ENCODE measurements at places on chromosomes 4 and X.

DNA sequence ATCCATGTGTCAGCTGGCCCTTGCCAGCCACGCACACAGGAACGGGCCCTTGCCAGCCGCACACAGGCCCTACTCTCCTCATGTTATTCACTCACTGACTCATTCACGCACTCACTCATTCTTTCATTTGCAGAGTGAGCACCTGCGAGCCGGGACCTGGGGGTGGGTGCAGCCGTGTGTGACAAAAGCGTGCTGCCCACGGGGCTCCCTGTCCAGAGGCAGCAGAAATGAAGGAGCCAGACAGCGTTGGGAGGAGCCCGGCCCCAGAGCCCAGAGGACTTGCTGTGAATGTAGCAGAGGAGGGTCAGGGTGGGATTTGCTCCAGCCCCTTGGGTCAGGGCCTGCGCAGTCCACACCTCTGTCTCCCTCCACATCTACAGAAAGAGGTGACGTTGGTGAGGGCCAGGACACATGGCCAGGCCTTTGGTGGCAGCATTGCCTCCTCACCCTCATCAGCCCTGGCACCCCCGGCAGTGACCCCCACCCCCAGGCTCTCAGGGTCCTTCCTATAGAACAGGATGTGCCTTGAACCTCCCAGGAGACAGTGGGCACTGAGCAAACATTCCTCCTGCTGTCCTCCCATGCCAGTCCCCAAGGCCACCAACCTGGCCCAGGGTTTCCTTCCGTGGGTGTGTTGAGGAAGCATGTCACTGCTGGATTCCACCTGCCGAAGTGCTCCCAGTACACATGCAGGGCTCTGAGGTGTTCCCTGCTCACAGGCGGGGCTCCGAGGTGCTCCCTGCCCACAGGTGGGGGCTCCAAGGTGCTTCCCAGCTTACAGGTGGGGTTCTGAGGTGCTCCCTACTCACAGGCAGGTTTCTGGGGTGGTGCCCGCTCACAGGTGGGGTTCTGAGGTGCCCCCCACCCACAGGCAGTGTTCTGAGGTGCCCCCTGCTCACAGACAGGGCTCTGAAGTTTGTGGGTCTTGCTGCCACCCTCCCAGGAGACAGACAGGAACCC, 105.7 kb downstream of the HMX1 start:
- DNase-seq, result no peak

GRCh38 chr4:100894339-100894870, 376.6 kb upstream of the EMCN start:
- no peak for DNase-seq

DNA sequence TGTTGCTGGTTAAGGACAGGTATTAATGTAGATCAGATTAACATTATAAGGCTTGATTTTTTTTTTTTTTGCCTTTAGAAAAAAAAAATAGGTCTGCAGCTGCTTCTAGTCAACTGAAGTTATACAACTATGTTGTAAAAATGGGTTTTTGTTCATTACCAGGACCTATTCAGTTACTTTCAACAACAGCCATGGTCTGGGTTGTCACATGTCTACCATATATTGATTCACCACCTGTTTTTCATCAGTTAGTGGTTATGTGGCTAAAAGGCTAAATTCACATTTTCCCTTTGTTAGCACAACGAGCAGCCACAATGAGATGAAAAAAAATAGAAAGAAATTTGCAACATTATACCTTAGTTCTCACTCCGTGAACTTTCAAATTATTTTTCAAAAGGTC, 45.5 kb downstream of the GLRB start:
- DNase-seq, result no peak

DNA sequence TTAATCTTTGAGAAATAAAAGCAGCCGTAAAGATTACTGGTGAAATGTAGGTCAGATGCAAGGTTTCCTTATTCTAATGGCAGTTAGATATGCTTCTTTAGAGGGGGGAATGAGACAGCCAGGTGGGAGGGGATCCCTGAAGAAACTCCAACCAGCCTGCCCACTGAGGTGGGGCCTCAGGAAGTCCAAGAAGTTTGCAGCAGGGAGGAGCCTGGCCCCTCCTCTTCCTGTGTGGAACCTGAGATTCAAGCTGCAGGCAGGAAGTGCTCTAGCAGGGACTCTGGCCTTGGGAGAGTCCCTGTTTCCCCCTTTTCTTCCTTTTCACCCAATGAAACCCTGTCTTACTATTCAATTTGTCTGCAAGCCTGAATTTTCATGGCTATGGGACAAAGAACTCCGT, 101.4 kb upstream of the SLITRK2 start:
- no peak for DNase-seq

DNA sequence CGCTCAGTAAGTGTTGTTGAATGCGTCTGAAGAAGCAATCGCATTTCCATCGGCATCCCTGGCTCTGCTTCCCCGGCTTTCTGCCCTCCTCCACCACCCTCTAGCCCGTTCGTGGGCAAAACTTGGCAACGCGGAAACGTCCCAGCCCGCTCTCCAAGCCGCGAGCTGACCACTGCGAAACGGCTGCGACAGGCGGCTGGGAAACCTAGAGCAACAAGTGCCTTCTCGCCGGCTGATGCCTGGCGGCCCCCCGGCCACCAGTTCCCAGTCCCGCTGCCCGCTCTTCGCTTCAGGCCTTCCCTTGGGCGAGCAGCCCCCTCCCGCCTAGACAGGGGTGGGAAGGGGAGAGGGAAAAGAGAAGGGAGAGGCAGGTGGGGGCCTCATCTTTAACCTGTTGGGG, 837 bp downstream of the CITED1 start:
- no peak for DNase-seq

DNA sequence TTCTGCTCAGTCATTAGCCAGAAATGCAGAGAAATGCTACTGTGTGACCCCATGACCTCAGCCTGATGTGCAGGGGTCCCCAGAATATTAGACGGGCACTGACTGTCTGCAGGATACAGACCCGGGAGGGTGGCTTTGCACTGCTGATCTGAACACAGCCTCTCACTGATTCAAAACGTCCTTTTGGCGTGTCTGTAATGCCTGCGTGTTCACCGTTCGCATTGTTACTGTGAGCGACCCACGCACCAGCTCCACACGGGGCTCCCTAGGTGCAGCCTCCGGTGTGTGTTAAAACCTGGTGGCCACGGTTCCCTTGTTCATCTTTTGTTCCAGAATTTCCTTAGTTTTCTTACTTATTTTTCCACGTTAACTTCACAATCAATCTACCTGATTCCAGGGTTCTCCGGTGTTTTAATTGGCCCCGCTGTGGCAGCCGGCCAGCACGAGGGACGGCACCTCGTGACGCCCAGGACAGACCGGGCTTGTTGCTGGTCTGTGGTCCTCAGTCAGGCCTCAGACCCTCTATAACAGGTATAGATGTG, 32.0 kb upstream of the SPON2 start:
- DNase-seq, result no peak

- peak; percentile 70 for DNase-seq
These were observed at the start of gene PITX2 for GRCh38 chr4:110622841-110623717. Gene PITX2 (minus strand): TSS chr4:110623077. CDS start chr4:110622460, 617 bp downstream.

GRCh38 chr4:157888281-157888680, 284.5 kb downstream of the GASK1B start:
- DNase-seq, result no peak

GRCh38 chr4:170269950-170270349, 180.2 kb upstream of the AADAT start:
- no peak for DNase-seq

GRCh38 chr4:189436207-189436606, 504.5 kb upstream of the FRG1 start:
- DNase-seq, result no peak

DNA sequence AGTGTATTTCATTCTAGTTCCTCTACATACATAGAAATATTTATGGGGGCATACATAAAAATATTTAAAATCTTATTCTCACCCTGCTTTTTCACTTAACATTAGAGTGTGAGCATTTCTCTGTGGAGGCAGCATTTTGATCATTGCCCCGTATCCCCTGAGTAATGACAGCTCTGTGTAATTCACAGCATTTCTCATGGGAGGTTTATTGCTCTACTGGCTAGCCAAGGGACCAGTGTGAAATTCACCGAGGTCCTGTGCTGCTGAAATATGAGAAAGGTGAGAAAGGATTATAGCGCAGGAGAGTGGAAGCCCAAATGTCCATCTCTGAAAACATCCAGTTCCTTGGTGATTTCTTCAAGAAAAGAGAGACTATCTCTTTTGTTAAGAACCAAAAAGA, 22.9 kb downstream of the PDGFC start:
- DNase-seq, result no peak

- no peak for DNase-seq
These were observed 31.1 kb upstream of the WDR17 start for GRCh38 chr4:176034499-176034898.

GRCh38 chrX:118773782-118774181, 46.4 kb downstream of the IL13RA1 start:
- no peak for DNase-seq

DNA sequence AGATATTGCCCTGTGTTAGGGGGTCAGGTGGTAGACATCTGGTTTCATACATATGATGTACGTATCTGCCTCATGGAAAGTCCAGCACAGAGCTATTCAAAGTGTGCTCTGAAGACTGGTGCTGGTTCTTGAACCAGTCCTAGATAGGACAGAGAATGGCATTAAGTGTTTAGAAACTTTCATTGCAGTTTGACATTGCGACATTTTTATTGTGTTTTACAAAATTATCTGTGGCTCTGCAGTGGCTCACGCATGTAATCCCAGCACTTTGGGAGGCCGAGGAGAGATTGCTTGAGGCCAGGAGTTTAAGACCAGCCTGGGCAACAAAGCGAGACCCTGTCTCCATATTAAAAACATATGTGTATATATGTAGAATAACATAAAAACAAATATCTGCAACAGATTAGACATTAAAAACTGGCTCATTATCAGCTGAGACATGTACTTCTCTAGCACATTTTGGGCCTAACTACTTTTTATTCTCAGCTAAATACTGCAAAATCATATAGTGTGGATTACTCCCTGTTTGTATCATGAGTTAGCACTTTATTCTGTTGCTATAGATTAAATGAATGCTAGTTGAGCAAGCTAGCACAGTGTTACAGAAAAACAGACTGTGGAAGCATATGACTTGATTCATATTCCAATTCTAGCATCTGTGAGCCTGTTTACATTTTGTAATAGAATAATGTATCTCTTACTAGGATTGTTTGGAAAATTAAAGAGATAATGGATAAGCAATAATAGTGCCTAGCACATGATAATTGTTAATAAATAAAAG, 57.1 kb downstream of the USP9X start:
- DNase-seq, result no peak

DNA sequence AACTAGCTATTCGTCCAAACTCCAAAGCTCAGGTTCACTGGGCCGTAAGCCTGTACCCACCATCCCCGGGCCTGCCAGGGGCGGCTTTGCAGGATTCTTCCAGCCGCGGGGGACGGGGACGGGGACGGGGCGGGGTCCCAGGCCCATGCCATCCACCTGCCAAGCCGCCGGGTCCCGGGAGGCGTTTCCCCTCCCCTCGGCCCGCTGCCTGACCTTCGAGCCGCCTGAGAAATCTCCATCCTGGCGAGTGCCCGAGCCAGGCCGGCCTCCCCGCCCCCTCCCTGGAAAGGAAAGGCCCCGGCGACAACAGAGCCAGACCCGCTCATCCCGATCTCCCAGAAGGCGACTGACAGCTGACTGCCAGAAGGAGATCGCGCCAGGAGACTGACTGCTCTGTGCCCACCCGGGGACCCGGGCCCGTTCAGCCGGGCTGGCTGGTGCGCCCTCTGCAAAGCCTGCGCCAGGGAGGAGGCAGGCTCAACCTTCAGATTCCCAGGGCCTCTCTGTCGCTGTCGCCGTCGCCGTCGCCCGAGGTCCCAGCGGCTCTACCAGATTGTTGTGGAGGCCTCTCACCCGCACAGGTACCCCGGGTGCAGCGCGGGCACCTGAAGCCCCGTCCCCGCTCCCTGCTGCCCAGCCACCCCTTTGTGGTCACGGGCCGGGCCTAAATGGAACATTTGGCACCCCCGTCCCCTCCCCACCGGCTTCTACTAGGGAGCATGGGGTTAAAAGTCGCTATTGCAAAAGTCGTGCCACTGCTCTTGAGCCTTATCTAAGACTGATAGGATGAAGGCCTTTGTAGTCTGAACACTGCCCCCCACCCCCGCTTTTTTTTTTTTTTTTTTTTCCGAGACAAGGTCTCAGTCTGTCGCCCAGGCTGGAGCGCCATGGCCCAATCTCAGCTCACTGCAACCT, at the start of gene RGN:
RGN (plus strand) TSS at position 315 of the 915 bp plus-strand sequence. CDS start 2,702 bp downstream, outside the sequence.
- no peak for DNase-seq

GRCh38 chrX:26747877-26748276, 531.9 kb downstream of the MAGEB5 start:
- no peak for DNase-seq

DNA sequence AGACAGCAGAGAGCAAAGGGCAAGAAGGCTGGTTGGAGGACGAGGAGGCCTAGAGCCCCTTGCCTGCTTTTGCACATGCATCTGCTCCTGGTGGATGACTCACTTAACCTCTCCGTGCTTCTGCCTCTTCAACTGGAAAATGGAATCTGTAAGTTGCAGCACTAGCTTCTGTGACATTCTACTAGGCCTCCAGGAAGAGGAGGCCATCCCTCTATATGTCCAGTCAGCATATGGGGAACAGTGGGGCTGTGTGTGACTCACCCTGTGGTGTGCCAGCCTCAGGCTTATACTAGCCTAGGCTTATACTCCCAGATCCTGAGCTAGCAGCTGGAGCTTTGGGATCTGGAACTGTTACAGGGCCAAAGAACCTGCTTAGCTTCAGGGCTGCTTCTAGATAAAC, 36.0 kb downstream of the RTL9 start:
- no peak for DNase-seq

DNA sequence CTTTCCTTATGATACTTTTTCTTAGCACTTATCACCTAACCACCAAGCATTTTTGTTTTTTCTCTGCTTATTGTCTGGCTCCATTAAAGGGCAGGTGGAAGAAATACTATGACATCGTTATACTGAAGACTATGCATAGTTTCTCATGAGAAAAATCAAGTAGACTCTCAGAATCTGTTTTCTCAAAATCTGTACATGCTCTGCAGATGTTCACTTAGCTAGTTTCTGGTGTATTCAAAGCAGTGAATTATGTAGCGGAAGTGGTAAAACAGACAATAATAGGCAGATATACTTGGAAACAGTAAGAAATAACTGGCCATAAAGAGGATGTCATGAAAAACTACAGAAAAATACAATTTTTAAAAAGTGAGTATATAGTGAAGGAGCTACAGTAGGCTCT, 146.0 kb downstream of the STIM2 start:
- no peak for DNase-seq

DNA sequence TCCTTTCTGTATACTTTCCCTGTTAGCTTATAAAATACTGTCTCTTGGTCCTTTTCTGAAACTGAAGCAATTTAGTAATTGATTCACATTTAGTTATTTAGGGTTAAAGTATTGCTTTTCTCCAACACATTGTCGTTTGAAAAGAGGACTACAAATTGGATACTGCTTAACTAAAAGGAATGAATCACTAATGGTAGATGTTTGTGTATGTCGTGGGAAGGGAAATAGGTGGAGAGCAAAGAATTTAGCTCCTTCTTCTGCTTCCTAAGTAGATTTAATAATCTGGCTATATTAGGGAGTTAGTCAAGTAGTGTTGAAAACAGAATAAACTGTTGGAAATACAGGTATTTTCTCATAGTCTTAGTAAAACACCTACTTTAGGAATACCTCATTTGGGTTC, 27.9 kb downstream of the SLAIN2 start:
- DNase-seq, result no peak

GRCh38 chr4:139368998-139369397, 66.7 kb upstream of the NDUFC1 start:
- no peak for DNase-seq

- DNase-seq, result no peak
These were observed 61.6 kb upstream of the NOCT start for GRCh38 chr4:138953961-138954371.
